ENCODE measurements at places on chromosomes 2 and 18.

DNA sequence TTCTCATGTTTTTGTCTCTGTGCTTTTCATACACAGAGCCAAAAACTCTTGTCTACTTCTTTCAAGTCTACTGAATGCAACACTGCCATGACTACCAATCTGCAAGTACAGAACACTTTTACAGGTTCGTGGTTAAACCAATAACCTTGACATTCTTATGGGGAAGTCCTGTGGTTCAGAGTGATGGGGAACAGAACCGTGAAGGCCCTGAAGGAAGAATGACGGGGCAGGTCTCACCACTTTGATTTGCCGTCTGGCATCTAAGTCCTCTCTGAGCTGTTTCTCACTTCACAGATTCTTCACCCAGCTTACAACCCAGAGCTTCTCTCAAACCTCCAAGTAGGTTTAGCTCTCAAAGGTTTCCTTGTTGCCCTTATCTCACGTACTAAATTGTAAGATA is 117.5 kb upstream of the SNTG2 start:
- DNase-seq: no peak

DNA sequence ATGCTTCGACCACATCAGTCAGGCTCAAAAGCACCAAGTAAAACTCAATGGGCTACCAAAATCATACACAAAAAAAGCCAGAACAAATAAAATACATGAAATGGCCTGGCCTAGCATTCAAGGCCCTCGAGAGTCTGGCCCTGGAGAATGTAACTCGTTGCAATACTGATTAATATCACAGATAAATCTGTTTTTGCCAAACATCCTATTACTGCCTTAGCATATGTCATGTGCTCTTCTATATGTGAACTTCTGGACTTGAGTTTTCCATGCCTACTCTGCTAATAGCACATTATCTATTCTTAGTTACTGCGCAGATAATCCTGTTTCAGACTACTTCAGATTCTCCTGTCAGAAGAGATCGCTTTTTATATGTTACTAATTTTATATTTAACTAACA is 250.7 kb upstream of the SMAD7 start:
- DNase-seq: no peak

DNA sequence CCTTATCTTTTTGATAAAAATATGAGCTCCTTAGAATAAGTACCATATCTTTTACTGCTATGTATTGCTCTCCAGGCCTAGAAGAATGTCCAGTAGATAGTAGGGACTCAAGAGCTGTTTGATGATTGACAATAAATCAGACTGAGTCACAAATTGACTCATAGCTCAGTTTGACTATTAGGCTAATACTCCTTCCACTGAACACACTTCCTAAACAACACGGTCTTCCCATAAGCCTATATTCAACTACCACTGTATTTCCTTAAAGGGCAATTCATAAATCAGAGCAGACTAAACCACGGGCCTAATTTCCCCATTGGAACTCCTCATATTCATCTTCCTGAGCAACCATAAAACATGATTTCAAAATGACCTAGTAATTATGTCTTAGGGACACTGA is 258.5 kb downstream of the ALK start:
- DNase-seq: no peak

- DNase-seq: no peak
Measured at GRCh38 chr18:21194871-21195771, 46.9 kb upstream of the GREB1L start.

GRCh38 chr2:101341421-101341820 is 32.9 kb upstream of the RNF149 start:
- peak; percentile 67 for DNase-seq

DNA sequence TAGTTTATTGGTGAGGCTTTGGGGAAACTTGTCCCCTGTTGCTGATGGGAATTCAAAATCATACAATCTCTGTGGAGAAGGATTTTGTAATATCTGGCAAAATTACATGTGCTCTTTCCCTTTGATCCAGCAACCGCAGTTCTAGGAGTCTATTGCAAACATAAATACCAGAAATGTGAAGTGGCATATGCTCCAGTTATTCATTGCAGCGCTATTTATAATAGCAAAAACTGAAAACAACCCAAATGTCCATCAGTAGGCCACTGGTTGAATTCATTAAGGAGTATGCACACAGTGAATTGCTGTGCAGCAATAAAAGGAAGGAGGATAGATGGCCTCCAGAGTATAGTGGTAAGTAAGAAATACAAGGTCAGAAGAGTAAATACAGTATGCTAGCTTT is 76.5 kb downstream of the HNRNPLL start:
- no peak for DNase-seq

GRCh38 chr2:28516950-28517349 is 21.1 kb downstream of the PLB1 start:
- no peak for DNase-seq

GRCh38 chr18:43886341-43886740 is 609.1 kb upstream of the SYT4 start:
- DNase-seq: no peak

- no peak for DNase-seq
Measured at GRCh38 chr2:126784045-126784444, 114.6 kb upstream of the TEX51 start.

GRCh38 chr2:55885127-55885943 is 38.2 kb downstream of the EFEMP1 start:
- DNase-seq: no peak

GRCh38 chr2:112110966-112111365 is 27.2 kb upstream of the FBLN7 start:
- no peak for DNase-seq

GRCh38 chr18:71028285-71028762 is 739.5 kb downstream of the SOCS6 start:
- DNase-seq: no peak

- no peak for DNase-seq
Measured at GRCh38 chr2:161486111-161486510, 70.0 kb downstream of the TBR1 start.

GRCh38 chr2:48448274-48449061 is 81.5 kb upstream of the STON1 start:
- no peak for DNase-seq

DNA sequence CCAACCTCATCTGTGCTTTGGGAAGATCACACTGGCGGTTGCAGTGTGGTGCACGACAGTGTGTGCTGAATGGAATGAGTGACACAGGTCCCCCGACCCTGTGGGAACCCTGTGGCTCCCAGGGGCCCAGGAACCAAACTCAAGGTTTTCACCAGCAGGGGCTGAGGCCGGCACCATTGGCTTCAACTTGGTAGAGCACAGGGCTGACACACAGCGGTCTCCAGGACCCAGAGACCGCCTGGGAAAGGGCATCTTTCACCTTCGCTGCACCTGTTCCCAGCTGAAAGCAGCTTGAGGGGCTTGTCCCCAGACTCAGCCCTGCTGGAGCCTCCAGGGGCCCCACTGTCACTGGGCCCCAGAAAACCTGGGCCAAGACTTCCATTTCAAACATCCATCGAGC is 59.0 kb upstream of the ODC1 start:
- no peak for DNase-seq

DNA sequence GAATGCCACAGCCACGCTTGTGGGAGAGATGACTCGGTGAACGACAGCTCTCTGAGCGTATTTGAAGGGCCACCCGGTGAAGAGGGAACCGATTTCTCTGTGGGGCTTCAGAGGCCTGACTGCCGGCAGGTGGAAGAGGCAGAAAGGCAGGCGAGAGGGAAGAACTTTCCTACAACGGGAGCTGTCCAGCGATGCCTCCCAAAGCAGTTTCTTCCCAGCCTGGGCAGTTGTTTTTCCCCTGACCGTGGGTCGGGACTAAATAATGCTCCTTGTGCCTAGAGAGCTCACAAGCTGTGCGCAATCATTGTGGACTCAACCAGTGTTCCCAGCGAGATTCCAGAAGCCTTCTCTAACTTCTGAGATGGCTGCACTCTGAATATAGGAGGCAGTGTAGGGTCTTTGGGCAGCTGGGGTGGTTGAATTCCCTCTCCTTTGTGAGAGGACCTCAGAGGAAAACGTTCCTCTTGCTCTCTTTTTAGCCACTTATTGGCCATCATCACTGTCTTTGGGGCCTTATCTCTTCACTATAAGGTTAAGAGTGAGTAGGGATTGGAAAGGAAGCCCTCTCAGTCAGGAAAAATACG is 710 bp downstream of the SEC11C start:
- no peak for DNase-seq

- no peak for DNase-seq
Measured at GRCh38 chr2:237866101-237866621, 6.7 kb downstream of the RAMP1 start.

GRCh38 chr2:15692551-15693377 is 101.1 kb downstream of the DDX1 start:
- DNase-seq: no peak

- no peak for DNase-seq
Measured at GRCh38 chr2:241551998-241552737, 6.4 kb upstream of the BOK start.

Data from activated CD4-positive, alpha-beta T cell treated with anti-CD3 and anti-CD28 coated beads, Interleukin-2, amount 50 U/mL, for 48 hours (primary cell).